ENCODE measurements at places on chromosomes 6 and 20. TPM values are rescaled to one million over a fixed set of nuclear protein-coding genes. Genes with fewer than 3 reads are reported as not detected.

GRCh38 chr6:99619409-99619762 lies 12.8 kb downstream of the PRDM13 start:
- DNase-seq: no peak

Gene GSTA2
- total RNA-seq: not detected

GRCh38 chr6:170235391-170236125 lies 55.3 kb downstream of the DLL1 start:
- DNase-seq: no peak

Gene ADGRB3
- not detected for total RNA-seq

Gene PCSK2
- total RNA-seq: not detected
